GM23338 (cell line): ENCODE measurements at places on chromosomes 13 and 19.

GRCh38 chr13:53090461-53090860, 61.8 kb downstream of the OLFM4 start:
- DNase-seq: no peak

DNA sequence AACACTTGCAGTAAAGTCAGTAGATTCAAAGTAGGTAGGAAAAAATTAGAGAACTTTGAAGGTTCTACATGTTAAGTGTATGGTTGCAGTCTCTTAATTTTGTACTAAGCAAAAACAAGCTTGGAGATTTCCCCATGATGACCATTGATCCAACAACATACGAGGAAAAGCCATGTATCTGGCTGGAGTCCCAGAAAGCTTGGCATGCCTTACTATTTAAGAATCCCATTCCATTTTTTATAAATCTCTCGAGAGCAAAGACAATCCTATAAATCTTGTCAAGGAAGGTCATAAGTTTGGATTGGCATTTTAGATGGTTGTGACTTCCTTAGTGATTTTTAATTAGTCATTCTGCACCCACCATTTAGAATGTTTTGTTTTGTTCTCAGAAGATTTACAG, 495.9 kb downstream of the GPC5 start:
- DNase-seq: no peak

- no peak for DNase-seq
Observed at GRCh38 chr19:22427960-22428913, 6.1 kb upstream of the ZNF98 start.

DNA sequence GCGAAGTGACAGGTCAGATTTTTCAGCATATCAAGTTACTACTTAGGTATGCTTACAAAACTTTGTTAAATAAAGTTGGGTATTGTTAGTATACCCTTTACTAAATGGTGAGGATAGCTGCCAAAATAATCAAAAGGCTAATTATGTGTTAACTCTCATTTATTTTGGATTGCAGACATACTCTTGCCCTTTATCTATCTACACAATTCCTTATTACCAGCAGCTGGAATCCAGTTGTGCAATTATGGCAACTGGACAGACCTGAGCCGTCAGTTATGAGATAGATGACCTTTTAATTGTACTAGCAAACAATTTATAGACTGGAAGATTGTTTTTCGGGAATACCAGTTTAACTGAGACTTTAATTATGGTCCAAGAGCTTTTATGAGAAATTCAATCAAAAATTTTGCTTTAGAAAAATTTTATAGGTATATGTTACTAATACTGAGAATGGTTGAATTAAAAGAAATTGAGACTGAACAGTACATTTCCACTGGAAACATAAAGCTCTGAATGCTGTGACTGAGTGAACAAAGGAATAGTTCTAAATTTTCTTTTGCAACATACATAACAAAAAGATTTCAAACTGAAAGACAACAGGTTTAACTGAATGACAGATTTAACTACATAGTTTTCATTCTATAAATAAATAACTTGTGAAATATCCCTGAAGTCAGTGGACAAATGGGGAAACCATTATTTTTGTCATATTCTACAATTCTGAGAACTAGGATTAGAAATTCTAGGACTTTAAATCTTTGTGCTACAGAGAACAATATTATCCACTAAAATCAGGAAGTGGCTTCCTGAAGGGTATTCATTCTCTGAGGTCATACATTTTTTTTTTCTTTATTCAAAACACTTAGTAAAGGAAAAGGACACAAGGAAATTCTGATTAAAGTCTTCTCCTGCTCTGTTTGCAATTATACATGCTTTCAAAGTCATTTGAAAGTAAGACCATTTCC, 97.4 kb downstream of the ZC3H13 start:
- DNase-seq: no peak

DNA sequence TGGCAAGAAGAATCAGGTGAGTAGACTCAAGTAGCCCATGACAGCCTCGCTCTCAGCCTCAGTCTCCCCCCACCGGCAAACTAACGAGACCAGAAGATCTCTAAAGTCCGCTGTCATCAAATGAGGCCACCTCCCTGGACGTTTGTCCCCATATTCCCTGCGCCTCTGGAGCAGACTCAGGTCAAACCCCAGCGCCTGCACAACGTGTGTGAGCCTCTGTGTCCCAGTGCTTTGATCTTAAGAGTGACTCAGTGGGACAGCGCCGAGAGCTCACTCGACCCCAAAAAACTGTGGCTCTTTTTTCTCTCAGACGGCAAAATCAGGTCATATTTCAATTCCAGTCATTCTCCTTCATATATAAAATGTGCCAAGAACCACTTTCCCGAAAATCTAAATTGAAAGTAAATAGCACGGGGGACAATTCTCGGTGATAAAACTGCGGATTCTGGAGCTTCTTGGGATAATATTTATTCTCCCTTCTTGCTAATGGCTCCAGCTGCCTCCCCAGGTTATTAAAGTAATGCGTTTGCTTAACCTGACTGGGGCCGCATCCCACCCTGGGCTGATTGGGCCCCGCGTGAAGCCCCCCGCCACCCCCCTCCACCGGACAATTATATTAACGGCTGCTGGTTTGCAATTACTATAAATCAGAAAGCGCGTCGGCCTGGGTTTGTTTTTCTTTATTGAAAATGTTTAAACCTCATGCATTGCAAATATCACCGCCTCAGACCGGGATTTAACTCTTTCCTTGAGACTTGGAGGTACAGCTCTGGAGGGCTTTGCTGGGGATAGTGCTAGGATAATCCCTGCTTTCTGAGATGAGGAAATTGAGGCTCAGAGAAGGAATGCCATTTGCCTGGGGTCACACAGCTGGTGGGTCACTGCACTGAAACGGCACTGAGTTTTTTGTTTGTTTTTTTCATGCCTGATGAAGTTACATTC, 37.5 kb upstream of the ZNRF4 start:
- no peak for DNase-seq

DNA sequence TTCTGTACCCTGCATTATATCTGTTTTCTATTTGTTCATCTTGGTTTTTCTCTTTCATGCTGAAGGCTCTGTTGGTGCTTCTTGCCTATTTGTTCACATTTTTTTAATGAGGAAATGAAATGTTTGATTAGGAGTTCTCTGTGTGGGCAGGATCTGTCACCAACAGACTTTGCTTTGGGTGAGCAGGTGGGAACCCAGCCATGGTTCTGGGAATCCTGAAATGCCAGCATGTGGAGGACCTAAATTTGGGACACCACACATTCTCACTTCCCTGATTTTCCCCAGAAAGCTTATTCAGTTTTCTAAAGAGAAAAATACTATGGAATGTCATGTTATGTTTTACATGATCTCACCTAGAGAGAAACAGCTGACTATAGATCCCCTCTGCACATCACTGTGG, 34.0 kb downstream of the TPT1 start:
- DNase-seq: no peak

- no peak for DNase-seq
Observed at GRCh38 chr13:47139519-47139918, 242.7 kb upstream of the HTR2A start.

- DNase-seq: peak; percentile 80
Observed at GRCh38 chr13:46687810-46688209, 109.2 kb downstream of the ESD start.

DNA sequence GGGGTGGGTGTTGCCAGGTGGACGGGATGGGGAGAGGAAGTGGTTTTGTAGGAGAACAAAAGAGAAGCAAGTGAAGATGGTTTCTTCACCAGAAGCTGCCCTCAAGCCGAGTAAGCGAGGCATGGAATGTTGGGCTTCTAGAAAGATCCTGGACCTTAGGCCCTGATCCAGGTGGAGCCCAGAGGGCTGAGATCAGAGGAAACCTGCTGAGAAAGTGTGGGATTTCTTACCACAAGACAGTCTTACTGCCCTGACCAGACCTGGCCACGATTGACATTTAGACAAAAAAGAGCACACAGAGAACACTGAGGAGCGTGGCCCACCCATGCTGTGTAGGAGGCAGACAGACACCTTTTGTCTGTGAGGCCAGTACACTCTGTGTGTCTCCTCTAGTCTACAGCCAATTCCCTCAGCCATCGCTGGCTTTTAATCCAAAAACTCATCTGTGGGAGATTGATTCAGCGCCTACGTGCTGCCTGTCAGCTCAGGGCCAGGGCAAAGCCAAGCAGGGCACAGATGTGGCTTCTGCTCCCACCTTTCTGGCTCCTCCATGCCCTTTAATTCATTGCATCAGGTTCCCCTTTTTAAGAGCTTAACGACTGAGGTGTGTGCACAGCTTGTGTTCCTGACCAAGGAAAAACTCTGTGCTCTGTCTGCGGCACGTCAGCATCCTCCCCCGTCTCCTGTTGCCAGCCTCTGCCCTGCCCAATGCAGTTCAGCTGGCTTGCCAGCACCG, 123.3 kb downstream of the AKAP11 start:
- no peak for DNase-seq

DNA sequence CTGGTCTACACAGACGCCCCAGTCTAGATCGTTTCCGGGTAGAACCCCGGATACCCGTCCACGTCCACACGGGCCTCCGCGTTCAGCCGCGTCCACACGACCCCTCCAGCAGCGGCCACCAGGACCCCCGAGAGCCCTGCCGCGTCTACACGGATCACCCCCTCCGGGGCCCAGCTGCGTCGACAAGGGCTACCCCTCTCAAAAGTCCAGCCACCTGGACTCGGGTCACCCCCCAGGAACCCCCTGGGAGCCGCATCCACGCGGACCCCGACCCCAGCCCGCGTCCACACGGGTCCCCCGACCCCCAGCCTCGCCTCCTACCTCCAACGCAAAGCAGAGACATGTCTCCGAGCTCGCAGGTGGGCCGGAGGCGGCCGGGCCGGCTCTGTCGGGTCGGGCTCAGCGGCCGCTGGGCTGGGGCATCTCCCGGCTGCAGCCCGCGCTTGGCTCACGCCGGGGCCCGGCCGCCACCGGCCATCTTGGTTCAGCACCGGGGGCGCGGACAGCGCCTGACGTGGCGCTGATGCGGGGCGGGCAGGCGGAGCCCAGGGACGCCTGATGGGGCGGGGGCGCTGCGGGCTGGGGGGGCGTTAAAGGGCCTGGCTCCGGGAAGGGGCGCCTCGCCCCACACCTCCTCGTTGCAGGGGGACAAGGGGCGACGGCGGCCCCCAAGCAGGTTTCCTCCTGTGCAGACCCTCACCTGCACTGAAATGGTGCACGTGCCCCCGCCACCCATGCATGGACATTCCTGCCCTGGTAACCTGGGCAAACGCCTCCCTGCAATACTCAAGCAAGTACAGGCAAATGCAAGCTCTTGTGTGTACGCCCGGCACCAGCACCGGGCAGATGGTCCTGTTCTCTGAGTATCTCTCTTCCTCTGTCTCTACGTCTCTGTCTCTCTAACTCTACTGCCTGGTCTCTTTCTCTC, at the start of gene UNC13A:
UNC13A (minus strand) TSS at position 498 of the 928 bp plus-strand sequence; CDS start at position 343, 155 bp downstream.
- DNase-seq: peak; percentile 88

DNA sequence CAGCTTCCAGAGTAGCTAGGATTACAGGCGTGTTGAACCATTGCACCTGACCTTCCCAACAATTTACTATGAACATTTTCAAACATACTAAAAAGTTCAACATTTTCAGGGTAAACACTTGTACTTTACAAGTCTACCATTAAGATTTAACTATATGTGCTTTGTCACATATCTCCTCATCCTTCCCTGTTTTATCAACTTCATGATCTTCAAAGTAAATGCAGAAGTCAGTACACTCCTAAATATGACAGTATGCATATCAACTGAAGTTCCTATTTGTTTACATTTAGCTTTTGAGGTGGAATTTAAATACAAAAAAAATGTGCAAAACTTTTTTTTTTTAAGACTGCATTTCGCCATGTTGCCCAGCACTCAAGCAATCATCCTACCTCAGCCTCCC, 18.5 kb downstream of the LNX2 start:
- DNase-seq: no peak

GRCh38 chr13:111506621-111507020, 186.2 kb downstream of the TEX29 start:
- no peak for DNase-seq

- no peak for DNase-seq
Observed at GRCh38 chr13:38394777-38395496, 45.3 kb downstream of the UFM1 start.

- DNase-seq: no peak
Observed at GRCh38 chr13:112819816-112820215, 130.0 kb downstream of the ATP11A start.

GRCh38 chr13:75643182-75643581, 7.1 kb downstream of the LMO7 start:
- no peak for DNase-seq

- DNase-seq: no peak
Observed at GRCh38 chr13:114338959-114339358, 24.7 kb downstream of the CHAMP1 start.

GRCh38 chr13:51820016-51820597, 16.1 kb upstream of the DHRS12 start:
- DNase-seq: no peak

DNA sequence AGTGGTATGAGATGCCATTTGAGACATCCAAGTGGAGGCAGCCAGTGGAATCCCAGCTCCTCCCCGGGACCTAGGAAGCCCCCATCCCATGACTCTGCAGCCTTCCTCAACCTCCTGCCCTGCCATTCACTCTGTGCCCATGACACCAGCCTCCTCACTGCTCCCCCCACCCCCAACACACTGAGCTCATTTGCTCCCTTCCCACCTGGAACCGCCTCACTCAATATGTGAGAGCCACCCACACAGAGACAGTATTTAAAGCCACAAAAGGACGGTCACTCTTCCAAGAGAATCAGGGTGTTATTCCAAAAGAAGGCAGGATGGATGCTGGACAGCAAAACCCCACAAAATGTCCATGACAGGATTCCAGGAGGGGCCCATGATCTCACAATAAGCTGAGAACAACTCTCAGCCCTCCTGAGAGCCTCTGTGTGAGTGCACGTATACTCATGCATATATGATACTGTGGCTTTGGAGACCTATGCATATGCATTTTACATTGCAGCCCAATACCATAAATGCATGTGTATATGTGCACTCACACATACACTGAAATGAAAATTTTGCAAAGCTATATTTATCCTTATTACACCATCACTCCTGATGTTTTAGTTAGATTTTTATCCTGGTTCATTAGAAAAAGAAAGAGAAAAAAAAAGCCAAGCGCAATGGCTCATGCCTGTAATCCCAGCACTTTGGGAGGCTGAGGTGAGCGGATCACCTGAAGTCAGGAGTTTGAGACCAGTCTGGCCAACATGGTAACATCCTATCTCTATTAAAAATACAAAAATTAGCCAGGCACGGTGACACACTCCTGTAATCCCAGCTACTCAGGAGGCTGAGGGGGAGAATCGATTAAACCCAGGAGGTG, 10.8 kb upstream of the RANBP3 start:
- DNase-seq: no peak

GRCh38 chr19:44876930-44877535, 14.0 kb upstream of the TOMM40 start:
- DNase-seq: no peak
